ENCODE measurements at places on chromosomes 7 and 10. TPM values are rescaled to one million over a fixed set of nuclear protein-coding genes. Genes with fewer than 3 reads are reported as not detected.

The GARIN1A gene
- 2.4 TPM for total RNA-seq

The PDE1C gene
- 220 TPM for total RNA-seq

- peak; percentile 94 for DNase-seq
Measured at GRCh38 chr10:75230600-75231038, 5.1 kb downstream of the COMTD1 start.

DNA sequence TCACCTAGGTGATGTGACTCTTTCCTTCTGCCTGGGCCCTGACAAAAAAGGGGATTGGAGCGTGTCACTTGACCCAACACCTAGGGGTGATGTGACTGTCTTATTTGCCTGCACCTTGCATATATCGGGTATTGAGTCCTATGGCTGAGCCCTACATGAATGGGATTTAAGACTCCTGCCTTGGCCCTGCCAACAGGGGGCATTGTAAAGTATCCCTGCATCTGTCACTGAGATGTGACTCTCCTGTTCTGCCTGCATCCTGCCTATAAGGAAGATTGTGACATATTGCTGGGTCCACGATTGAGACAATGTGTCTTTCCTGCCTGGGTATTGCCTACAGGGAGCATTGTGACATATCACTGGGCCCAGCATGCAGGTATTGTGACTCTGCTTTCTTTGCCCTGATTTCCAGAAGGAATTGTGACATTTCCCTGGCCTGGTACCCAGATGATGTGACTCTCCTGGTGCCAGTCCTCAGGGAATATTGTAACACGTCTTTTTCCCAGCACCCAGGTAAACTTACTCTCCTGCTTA is 14.2 kb upstream of the ZNF107 start:
- DNase-seq: no peak

Measured in cardiac septum (tissue), 1 donor.